ENCODE measurements at places on chromosomes 7 and 10.

DNA sequence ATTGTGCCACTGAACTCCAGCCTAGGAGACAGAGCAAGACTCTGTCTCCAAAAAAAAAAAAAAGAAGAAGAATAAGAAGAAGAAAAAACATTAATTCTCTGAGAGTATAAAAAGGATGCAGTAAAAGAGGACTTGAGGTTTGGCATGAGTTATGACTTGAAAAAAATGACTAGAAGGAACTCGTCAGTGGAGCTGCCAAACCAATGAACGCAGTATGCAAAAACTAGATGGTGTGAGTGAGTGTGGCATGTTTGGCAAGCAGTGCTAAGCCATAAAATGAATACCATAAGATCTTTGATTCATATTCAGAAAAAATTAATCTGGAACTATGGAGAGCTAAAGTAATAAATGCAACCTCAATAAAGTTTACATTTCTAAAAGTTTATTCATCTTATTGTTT is 68.6 kb upstream of the MEOX2 start:
- no peak for DNase-seq

GRCh38 chr7:105268056-105268455 is 120.7 kb downstream of the SRPK2 start:
- DNase-seq: peak; percentile 46

DNA sequence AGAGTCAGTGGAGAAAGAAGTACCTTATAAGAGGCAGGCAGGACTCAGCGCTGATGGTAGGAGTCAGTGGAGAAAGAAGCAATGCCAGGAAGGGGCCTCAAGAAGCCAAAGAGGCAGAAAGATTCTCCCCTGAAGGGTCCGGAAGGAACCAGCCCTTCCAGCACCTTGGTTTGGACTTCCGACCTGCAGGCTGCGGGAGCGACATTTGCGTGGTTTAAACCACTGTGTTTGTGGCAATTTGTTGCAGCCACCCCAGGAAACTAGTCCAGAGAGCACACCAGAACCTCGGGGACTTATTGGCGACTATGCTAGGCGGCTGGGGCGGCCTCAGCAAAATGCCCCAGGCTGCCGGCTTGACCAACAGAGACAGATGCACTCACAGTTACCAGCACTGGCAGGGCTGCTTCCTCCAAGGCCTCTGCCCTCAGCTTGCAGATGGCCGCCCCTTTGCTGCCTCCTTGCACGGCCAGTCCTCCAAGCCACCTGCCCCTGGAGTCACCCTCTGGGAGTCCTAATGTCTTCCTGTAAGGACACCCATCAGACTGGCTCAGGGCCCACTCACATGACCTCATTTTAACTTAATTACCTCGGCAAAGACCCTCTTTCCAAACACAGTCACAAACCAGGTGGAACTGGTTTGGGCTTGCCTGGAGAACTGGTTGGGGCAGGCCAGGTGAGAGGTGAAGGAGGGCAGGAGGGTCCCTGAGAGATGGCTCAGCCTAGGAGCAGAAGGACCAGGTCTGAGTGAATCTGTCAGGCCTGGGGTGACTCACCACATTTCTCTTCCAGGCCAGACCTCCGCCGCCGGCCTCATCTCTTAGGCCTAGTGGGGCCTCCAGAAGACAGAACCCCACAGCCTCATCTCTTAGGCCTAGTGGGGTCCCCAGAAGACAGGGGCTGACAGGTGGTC is 26.1 kb downstream of the CALML3 start:
- DNase-seq: no peak

DNA sequence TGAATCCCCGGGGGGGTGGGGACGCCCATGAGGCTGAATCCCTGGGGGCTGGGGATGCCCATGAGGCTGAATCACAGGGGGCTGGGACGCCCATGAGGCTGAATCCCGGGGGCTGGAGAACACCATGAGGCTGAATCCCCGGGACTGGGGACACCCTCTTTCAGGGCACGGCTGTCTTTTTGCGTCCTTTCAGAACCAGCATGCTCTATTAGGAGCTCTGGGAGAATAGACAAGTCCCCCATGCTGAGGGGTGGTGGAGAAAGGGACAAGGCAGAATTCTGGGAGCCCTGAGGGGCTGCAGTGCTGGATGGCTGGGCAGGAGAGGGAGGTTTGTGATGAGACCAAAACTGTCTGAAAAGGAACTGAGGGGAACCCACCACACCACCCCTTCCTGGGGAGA is 257.3 kb upstream of the TCERG1L start:
- no peak for DNase-seq

DNA sequence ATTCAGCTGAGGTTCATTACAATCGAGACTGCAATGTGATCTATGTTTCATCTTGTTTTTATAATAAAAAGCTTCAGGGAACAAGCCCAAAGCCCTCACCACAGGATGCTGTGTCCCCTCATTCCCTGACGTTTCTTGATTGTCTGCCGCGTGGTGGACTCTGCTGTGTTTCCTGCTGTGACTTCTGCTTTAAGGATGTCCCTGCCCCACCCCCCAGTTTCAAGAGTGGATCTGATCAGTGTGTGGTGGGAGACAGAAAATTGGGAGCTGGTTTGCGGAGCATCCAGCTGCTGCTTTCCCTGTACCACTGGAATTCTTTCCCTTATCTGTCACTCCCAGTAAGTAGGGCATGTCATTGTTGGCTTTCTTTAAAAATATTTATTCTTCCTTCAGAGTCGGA is 86.2 kb downstream of the CREM start:
- DNase-seq: no peak

GRCh38 chr7:43686991-43687390 is 42.3 kb downstream of the COA1 start:
- DNase-seq: no peak

DNA sequence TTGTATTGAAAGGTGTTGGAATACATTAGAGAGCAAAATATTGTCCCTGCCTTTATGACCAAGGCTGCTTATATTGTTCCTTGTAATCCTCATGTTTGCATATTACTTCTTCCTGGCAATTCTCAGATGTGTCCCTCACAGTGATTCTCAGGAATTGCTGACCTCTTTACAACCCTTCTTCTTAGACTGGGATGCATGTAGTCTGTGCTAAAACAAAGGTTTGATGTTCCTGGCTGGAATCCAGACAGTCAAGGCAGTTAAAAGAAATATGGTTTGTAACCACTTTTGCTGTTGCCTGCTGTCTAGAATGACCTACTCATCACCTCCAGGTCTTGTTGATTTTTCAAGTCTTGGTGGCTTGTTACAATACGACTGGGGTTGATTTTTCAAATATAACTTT is 367.6 kb downstream of the HGF start:
- DNase-seq: no peak

DNA sequence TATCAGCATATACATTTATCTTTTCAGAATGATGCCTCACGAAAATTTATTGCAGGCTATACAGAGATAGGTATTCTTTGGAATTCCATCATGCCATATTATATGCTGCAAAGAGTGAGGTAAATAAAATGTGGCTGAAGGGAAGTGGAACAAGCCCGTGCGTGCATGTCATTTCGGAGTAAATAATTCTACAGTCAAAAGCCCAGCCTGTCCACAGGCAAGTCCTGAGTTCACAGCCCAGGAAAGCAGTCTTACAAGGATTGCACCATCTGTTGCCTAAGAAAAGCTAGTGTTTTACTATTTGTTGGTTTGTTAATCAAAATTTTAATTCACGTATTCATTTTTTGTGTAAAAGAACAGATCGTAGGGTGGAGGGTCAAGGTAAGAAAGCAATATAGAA is 292.4 kb upstream of the AKR1E2 start:
- DNase-seq: no peak

- no peak for DNase-seq
Measured at GRCh38 chr10:3159152-3159551, 13.4 kb downstream of the PITRM1 start.

DNA sequence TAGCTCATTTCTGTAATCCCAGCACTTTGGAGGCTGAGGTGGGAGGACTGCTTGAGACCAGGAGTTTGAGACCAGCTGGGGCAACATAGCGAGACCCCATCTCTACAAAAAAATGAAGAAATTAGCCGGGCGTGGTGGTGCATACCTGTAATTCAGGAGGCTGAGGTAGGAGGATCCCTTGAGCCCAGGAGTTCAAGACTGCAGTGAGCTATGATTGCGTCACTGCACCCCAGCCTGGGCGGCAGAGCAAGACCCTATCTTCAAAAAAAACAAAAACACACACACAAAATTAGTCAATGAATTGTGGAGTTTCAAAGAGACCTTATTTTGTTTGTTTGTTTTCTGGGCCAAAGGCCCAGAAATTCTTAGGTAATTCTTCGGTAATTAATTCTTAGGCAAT is 110.0 kb downstream of the CUX1 start:
- DNase-seq: no peak

Measured in activated CD4-positive, alpha-beta T cell treated with anti-CD3 and anti-CD28 coated beads, Interleukin-2, Interleukin-4, amounts not matched to agents 100 ng/mL and 50 ng/mL, durations not matched to agents 16 hours and 8 hours (primary cell).